ENCODE measurements at places on chromosomes 5 and 9. TPM values are rescaled to one million over a fixed set of nuclear protein-coding genes. Genes with fewer than 3 reads are reported as not detected.

DNA sequence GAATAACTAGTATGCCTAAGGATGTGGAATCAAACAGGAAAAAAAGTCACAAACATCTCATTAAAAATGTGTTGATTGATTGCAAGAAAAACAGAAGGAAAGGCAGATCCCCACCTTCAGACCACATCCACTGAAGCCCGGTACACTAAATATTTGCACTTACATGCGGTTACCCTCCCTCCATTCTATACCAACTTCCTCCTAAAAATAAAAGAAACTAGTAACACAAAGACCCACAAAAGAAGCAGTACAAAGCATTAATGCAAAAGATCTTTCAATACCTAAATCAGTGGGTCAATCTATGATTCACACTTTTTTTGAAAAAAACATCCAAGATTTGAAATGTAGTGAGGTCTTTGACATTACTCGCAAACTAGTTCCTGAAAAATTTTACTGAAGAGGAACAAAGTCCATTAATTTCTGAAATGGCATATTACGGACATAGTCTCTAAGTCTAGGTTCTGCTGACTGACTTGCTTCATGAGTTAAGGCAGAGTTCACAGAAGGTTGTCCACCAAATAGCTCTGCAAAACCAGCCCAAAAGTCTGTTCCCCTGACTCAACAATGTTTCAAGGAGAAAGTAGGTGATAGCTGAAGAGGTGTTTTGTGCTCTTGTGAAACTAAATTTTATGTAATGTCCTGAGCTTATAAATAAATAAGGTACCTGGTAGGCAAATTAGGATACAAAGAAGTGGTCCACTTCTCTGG is 100.7 kb downstream of the PAM start:
- DNase-seq = no peak

GRCh38 chr5:95721582-95722295 is 9.4 kb upstream of the RHOBTB3 start:
- no peak for DNase-seq

- DNase-seq = peak; percentile 69
Measured at GRCh38 chr5:62376064-62376463, 27.6 kb downstream of the DIMT1 start.

DNA sequence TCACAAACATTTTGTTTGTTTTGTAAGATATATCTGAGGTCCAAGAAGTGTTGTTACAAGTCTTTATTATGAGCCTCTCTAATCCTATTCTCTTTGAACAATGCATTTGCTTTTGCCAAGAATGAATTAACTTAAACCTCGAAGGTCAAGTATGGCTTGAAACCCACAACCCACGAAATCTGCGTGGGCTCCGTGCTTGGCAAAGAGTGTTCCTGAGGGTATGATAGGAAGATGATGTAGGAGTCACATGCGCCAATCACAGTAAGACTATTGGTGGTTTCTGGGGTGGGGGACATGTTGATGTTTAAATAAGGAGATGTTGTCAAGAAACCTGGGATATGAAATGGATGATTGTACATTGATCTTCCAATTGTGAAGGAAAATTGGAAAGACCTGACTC is 330.8 kb upstream of the RFX3 start:
- no peak for DNase-seq

- no peak for DNase-seq
Measured at GRCh38 chr5:12861886-12862654, 957.8 kb upstream of the CTNND2 start.

- DNase-seq = no peak
Measured at GRCh38 chr9:129148463-129149204, 29.4 kb downstream of the IER5L start.

DNA sequence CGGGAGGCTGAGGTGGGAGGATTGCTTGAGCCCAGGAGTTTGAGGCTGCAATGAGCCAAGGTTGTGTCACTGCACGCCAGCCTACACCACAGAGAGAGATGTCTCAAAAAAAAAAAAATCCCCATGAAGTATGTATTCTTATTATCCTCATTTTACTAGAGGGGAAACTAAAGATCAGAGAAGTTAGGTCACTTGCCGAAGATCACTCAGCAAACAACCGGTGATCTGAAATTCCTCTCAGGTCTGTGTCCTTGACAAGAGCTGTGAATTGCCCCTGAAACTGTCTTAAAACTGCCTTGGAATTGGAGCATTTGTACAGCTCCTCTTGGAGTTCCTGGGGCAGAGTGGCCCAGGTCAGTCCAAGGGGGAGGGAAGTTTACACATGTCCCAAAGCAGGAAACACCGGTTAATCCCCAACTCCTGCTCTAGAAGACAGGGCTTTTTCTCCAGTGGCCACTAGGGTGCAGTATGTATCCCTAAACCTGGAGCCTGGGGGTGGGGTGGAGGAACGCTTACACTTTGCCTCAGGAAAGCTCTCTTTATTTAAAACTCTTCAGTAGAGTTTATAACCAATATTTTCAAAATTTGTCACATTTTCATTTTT is 27.6 kb downstream of the AQP7 start:
- DNase-seq = peak; percentile 62

GRCh38 chr5:10513501-10514442 is 50.1 kb upstream of the ANKRD33B start:
- no peak for DNase-seq

DNA sequence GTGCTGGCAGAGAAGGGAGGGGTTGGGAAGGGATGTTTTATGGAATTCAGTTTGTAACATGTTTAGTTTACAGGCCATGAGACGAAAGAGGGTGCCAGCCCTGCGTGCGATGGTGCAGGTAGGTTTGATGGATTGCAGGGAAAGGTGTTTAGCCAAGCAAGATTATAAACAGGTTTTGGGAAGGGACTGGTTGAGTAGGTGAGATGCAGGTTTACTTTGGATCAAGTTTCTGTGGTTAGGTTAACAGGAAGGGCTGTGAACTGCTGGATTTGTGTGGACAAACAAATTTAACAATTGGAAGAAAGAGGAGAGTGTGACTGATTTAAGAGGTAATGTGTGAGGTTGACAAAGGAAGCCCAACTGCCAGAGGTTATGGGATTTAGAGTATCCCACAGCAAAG is 32.6 kb upstream of the GPX3 start:
- DNase-seq = no peak

- DNase-seq = no peak
Measured at GRCh38 chr5:97838214-97838613, 655.2 kb upstream of the RIOK2 start.

- DNase-seq = no peak
Measured at GRCh38 chr5:150061538-150061995, 24.8 kb downstream of the CSF1R start.

GRCh38 chr5:81428861-81429260 is 34.9 kb upstream of the ACOT12 start:
- DNase-seq = no peak

DNA sequence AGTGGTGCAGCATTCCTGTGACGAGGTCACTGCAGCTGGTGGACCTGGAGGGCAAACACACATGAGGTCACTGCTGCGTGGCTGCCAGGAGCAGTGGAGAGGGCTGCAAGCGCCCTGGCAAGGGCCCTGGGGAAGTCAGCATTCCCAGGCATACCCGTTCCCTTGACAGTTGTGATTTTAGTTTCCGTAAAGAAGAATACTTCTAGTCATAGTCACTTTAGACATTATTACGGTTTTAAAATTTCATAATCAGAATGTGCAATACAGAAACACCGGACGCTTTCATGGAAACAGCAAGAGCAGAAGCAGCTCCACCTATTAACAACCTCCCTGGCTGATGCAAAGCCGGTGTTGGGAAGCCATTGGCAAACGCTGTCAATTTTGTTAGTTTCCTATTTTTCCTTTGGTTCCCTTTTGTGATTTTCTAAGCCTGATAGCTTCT is 129.8 kb downstream of the GADD45G start:
- DNase-seq = no peak

DNA sequence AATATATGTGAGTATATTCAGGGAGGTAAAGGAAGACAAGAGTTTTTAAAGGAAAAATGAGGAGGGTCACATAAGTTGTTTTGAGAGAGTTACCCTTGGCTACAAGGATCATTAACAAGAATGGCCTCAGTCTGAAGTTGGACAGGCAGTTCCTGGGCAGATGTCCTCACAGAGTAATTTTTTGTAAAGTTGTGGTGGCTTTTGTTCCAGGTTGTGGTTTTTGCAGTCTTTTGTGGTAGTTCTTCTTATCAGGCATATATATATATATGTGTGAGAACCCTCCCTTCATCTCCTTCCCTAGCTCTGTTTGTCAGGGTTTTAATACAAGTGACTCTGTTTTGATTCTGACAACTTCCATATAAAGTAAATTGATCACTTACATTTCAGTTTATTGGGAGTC is 60.0 kb downstream of the CSNK1G3 start:
- DNase-seq = no peak

DNA sequence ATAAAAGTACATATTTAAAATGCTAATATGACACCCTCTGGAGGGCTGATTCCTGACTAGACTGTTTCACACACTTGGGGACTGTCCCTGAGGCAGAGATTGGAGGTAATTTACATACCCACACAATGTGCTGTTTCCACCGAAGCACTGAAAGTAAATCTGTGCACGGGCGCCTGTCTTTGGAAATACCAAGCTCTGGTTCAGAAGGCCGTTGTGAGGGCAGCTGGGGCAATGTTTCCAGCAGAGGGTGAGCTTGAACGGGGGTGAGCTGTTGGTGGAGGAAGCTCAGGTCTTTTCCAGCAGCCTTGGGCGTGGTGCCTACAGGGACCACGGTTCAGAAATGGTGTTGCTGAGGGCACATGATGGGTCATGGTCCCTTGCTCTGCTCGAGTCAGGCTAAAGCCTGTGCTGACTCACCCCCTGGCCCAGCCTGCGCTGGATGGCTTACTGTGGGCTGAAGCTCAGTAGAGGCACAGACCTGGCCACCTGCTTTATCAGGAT is 25.8 kb upstream of the HMCN2 start:
- DNase-seq = no peak

- no peak for DNase-seq
Measured at GRCh38 chr9:25519286-25519685, 159.0 kb downstream of the TUSC1 start.

DNA sequence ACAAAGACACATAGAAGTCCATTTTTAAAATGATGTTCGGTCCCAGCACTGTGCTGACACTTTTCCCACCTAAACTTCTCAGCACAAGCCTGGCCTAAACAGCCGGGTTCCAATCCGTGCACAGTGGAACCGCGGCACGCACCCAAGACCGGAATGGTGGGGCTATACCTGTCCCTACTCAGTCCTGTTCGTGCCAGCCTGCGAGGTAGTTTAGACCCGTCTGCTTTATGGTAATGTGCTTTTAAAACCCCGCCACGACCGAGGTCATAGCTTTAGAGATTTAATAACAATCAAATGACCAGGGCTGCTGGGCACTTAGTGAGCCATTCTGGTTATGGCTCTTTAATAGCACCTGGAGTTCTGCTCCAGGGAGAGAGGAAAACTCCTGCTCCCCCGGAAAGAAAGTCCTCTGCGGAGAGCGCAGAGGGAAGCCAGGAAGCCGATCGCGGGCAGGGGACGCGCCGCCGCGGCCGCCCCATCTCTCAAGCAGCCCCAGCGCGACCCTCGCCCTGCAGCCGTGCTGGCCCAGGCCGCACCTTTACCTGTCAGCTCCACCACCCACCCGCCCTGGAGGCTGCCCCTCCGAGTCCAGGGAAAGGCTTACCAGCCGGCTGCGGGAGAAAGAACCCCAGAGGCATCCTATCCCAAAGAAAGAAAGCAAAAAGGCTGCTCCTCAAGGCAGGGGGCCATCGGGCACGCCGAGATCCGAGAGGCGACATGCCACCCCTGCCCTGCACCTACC is 511 bp downstream of the ARL15 start:
- no peak for DNase-seq

DNA sequence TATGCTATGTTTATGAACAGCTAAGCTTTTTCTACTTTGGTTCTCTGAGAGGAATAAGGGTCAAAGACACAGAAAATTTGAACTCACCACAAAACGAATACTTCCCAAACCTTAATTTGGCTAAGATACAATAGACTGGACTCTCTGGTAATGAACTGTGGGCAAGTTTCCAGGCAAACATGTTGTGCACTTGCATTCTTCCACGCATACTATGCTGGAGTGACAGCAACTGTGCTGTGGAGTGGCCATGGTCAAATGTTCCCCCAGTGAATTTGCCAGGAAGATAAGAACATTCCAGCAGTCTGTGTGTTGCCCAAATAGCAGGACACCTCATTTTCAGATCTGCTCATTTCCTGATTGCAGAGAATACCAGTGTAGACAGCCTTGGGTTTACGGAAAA is 275.3 kb upstream of the IL12B start:
- DNase-seq = no peak

- DNase-seq = no peak
Measured at GRCh38 chr9:136538599-136539426, 7.0 kb downstream of the NOTCH1 start.

- DNase-seq = peak; percentile 75
Measured at GRCh38 chr5:158027806-158028775, 169.1 kb upstream of the CLINT1 start.

DNA sequence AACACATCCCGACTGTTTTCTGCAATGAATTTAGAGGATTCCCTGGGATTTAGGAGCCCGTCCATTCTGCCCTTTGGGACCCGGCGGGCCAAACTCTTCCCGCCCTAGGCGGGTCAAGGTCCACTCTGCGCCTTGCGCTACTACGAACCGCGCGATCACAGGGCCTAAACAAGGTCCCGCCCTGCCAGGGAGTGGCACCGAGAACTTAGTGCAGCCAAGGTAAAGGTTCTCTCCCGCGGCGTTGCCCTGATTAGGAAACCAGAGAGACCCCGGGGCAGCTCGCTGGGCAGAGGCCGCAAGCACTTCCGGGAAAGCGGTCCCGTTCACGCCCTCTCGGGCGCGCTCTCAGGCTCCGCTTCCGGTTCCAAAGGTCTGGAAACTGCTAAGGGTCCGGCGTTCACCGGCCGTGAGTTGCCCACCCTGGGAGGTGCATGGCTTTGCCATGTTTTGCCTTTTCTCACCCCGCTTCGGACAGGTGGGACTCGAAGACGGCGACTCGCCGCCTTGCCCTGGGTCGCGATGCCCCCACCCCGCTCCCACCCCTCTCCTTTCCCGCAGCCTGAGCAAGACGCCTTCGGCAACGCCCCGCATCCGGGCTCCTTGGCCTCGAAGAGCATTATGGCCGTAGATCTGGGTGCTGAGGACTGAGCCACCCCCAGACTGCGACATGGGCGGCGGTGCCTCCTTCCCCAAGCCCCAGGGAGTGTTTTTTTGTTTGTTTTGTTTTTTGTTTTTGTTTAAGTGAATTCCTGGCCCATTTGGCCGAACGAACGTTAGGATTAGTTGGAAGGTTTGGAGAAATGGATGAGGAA is 23.4 kb downstream of the HNRNPK start:
- peak; percentile 90 for DNase-seq

DNA sequence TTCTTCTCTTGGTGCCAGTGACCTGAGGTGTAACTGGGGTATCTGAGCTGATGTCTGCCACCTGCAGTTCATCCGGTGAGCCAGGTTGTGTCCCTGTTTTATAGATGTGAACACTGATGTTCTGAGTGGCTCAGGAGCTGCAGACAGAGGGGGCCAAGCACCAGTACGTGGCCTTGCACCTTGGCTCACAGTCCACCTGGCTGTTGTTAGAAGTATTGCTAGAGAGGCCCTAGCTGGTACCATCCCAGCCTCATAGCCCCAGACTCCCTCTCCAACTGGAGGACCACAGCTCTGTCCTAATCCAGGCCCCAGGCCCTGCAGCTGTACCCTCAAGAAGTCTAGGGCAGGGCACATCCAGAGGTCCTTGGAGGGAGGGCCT is 16.2 kb downstream of the PHF2 start:
- DNase-seq = no peak

PCDHGB1 gene
- polyA plus RNA-seq = 0.52 TPM

IFNA21 gene
- 0.13 TPM for polyA plus RNA-seq

RANBP17 gene
- polyA plus RNA-seq = 5.8 TPM

AK8 gene
- polyA plus RNA-seq = 2.6 TPM

SPATA31A3 gene
- not detected for polyA plus RNA-seq
